ENCODE measurements at places on chromosomes 1 and 21.

- DNase-seq = no peak
These were observed 17.7 kb downstream of the MATN1 start for GRCh38 chr1:30705698-30706097.

DNA sequence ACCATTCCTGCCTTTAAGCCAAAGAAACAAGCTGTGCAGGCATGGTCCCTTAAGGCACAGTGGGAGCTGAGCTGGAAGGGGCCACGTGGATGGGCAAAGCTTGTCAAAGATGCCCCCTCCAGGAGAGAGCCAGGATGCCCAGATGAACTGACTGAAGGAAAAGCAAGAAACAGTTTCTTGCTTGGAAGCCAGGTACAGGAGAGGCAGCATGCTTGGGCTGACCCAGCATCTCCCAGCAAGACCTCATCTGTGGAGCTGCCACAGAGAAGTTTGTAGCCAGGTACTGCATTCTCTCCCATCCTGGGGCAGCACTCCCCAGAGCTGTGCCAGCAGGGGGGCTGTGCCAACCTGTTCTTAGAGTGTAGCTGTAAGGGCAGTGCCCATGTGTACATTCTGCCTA is 1.3 kb upstream of the SLC50A1 start:
- no peak for DNase-seq

DNA sequence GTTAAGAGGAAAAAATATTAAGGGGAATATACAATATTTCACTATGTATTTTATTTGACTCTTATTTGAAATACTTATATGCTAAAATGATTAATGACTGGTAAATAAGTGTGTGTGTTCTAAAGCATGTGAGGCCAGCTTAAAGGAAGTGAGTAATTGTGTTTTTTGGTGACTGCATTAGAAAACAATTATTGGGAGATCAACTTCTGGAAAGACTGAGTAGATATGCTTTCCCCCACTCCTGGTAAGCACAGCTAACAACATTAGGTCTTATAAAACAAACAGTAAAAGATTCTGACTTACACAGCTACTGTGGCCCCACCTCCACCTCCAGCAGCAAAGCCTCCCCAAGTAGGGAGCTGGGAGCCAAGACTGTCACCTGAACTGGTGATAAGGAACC is 403.0 kb downstream of the SRGAP2C start:
- no peak for DNase-seq

- no peak for DNase-seq
These were observed 433.2 kb upstream of the ADAMTS5 start for GRCh38 chr21:27400045-27400444.

DNA sequence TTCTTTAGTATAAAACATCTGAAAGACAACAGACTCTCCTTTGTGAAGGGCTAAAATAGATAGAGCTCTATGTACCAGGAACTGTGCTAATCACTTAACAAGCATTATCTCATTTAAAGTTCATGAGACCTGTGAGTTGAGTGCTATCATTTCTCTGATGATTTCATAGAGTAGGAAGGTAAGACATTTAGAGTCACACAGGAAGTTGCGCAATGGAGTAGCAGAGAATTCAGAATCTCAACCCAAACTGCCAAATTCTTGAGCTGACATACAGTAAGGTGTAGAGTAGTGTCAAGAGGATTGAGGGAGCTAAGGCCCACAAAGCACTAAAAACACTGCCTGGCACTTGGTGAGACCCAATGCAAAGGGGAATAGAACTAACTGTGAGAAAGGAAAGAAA is 384.3 kb downstream of the NTNG1 start:
- DNase-seq = no peak

DNA sequence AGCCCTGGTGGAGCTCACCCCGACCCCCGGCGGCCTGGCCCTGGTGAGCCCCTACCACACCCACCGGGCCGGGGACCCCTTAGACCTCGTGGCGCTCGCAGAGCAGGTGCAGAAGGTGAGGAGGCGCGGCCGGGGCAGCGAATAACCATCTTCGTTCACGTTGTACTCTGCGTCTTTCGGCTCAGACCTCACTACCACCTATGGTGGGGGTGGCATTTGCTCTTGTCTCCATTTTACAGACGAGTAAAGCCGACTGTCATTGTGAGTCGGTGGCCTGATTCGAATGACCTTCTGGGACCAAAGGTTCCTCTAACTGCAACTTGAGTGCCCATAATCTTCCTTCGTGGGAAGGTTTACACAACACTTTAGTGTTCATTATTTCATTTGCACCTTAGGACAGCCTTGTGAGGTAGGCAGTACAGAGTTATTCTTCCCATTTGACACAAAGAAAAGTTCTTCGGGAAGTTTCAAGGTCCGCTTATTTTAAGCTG is 506 bp downstream of the C1orf50 start:
- no peak for DNase-seq

GRCh38 chr1:65420590-65421350 is at the start of the genes LEPR and LEPROT:
TSS of gene LEPR (plus strand) at chr1:65420668. CDS start at chr1:65565566, 144,898 bp downstream.
TSS of gene LEPROT (plus strand) at chr1:65420668. CDS start at chr1:65420725, 57 bp downstream.
- no peak for DNase-seq

DNA sequence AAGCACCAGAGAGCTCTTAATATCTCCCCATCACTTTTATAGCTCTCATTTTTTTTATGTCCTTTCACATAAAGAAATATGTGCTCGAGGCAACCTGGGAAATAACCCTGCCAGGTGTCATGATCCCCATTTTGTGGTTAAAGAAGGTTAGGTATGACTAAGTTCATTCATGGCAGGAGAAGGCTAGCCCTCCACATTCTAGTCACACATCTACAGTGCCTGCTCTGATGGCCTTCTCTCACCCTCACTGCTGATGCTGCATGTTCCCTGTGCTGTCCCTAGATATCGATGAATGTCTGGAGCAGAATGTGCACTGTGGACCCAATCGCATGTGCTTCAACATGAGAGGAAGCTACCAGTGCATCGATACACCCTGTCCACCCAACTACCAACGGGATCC is 187.5 kb downstream of the TPR start:
- no peak for DNase-seq

DNA sequence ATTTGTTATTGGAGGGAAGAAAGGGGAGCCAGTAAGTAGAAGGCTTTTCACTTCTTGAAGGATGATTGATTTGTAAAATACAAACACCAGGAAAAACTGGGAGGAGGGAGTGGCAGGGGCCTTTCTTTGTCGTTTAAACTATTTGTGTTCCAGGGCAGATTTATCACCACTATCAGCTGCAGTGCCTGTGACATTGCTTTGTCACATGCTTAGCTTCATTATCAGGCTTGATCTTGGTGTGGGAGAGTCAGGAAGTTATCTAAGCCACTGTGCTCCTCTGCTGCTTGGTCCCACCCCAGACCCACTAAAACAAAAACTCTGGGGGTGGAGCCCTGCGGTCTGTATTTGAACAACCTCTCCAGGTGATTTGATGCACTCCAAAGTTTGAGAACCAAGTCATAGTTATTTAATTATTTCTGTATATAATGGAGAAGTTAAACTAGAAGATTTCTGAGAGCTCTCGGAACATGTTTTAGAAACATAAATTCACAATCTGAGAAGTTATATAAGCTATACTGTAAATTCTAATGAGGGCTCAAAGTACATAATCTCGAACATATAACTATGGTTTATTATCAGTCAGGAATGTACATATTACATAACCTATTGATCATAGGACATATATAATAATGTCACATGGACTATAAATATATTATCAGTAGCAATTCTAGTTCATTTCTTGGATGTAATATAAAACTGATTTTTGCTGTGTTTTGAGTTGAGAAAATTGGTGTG is 87.9 kb downstream of the CDC14A start:
- no peak for DNase-seq

DNA sequence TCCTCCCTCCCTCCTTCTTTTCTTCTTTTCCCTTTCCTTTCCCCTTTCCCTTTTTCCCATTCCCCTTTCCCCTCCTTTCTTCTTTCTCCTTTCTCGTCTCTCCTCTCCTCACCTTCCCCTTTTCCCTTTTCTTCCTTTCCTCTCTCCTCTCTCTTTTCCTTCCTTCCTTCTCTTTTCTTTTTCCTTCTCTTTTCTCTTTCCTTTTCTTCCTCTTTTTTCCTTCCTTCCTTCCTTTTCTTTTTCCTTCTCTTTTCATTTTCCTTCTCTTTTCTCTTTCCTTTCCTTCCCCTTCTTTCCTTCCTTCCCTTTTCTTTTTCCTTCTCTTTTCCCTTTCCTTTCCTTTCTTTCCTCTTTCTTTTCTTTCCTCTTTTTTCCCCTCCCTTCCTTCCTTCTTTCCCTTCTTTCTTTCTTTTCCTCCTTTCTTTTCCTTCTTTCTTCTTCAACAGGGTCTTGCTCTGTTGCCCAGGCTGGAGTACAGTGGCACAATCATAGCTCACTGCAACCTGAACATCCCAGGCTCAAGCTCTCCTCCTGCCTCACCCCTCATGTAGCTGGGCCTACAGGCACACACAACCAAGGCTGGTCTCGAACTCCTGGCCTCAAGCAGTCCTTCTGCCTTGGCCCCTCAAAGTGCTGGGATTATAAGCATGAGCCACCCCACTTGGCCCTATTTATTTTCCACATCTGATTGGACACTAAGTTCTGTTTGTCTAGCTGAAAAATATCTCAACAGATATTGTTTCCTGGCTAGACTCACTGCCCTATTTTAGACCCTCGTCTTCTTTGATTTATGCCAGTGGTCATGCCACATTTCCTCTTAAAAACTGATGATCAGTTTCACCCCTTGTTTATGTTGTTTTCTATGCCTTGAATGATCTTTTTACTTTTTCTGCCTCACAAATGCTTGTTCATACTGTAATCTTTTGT is 57.1 kb upstream of the MACF1 start:
- no peak for DNase-seq
